ENCODE measurements at places on chromosomes 7 and 10. TPM values are rescaled to one million over a fixed set of nuclear protein-coding genes. Genes with fewer than 3 reads are reported as not detected.

Gene CDC14C
- not detected for total RNA-seq

Gene MEIG1
- total RNA-seq, result not detected

Gene TUBB8
- not detected for total RNA-seq

Gene ZNF365
- 1.0 TPM for total RNA-seq

Gene PRPS1L1
- total RNA-seq, result not detected

DNA sequence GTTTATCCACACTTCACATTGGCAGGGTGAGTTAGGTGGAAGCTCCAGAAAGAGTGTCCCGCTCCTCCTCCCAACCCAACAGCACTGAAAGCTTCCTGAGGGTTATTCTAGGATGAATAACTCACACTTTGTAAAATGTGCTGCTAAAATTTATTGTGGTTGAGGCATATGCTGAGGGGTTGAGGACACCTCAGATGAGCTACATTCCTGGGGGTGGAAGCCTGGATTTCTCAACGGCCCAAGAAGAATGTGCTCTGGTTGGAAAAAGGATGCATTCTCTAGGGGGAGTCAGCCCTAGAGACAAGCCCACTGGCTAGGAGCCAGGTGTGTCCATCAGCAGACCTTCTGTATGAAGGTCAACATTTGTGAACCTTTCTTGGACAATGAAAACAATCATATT is 91.5 kb upstream of the PDE1C start:
- DNase-seq, result no peak

- peak; percentile 66 for DNase-seq
These were observed 10.1 kb downstream of the AQP1 start for GRCh38 chr7:30921540-30922401.

DNA sequence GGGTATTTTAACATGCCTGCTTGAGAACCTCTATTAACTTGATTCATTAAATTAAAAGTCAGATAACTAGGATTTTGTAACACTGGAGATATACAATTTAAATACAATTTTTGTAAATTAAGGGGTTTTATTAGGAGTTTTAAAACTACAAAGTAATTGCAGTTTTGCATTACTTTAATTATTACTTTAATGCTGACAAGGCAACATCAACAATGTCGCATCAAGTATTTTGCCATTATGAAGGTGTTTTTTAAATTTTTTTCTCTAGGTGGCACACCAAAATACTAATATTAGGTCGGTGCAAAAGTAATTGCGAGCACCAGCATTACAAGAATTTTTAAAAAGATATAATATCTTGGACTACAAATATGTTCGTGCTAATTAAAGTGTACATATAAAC is 513.4 kb downstream of the ANKRD7 start:
- no peak for DNase-seq

DNA sequence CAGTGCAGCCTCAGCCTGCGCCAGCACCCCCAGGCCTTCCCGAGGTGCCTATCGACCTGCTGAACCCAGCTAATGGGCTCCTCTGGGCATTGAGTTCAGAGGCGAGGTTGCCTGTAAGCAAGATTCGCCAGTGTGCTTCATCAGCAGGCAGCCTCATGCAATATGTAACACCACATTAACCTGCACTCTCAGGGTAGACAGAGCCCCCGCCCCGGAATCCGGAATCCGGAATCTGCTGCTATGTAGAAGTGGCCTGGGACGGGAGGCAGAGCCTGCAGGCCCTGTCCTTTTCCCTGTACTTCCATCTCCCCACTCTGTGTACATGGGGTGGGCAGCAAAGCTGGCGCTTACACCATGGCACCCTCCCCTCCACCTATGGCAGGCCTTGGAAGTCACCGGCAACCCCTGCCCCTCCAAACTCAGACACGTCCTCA is 83.9 kb upstream of the RET start:
- peak; percentile 28 for DNase-seq

DNA sequence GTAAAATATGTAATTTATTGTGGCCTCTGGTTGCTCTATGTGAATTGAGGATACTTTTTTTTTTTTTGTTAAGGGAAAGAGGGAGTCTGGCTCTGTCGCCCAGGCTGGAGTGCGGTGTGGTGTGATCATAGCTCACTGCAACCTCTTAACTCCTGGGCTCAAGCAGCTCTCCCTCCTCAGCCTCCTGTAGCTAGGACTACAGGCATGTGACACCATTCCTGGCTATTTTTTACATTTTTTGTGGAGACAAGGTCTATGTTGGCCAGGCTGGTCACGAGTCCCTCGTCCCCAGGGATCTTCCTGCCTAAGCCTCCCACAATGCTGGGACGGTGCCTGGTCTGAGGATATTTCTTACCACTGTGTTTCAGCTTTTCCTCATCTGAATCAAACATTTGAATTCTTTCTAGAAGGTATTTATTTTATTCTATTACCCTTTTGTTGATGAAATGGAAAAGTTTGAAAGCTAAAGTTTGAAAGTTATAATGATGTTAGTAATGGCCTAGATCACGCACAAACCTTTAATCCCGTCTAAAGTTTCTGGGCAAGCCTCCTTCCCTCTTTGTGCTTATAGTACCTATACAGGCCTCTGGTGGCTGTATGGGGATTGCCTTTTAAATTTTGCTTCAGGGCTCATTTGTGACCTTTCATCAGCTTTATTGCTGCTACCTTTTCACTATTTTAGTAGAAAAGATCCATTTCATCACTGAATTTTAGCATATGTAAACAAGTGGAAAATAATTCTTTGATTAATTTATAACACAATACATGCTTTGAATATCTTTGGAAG is 2.0 kb downstream of the IFRD1 start:
- DNase-seq, result no peak

DNA sequence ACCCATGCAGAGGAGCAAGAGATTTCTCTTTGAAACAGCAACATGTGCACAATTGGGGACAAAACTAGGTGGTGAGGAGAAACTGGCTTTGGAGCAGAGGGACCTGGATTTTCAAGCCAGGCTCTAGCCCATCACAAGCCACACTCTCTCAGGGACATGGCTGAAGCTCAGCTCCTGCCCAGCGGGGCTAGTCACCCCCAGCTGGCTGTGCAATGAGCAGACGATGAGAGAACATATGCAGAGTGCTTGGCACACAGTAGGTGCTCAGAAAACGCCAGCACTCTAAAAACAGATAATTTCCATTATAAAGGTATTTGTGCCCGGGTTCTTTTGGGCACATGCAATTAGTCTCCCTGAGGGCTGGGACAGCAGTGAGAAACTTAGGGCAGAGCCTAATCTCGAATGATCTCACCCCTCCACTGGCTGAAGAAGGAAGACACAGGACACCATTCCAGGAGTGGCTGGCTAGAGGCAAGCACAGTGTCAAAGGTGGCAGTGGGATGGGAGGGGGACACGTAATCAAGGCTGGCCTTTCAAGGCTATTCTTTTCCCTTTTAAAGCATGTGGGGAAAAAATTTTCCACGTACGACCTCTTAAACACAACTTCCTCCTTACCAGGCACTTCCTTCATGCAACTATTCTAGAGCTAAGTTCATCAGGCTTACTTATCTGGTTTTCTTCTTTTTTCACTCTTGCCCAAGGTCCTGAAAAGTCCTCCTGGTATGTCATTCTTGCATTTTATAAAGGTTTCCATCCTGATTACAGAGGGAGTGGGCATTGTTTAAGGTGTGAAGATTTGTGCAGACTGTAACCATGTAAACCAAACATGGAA is 15.1 kb downstream of the FAM53B start:
- DNase-seq, result no peak

DNA sequence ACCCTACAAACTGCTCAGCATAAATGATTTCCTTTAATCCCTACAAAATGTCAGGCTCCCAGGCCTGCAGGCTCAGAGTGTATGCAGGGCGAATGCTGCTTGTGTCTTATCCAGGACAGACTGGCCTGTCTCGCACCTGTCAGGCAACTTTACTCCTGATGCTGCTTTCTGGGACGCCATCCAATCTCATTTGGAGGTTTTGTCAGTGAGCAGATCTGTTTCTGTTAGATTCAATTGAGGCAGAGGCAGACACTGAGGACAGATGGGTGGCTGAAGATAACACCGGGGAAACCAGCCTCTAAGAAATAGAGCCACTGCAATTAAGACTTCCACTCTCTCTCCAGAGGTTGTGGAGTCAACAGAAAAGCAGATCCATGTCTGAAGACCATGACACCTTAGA is 115.6 kb downstream of the DPP6 start:
- no peak for DNase-seq

DNA sequence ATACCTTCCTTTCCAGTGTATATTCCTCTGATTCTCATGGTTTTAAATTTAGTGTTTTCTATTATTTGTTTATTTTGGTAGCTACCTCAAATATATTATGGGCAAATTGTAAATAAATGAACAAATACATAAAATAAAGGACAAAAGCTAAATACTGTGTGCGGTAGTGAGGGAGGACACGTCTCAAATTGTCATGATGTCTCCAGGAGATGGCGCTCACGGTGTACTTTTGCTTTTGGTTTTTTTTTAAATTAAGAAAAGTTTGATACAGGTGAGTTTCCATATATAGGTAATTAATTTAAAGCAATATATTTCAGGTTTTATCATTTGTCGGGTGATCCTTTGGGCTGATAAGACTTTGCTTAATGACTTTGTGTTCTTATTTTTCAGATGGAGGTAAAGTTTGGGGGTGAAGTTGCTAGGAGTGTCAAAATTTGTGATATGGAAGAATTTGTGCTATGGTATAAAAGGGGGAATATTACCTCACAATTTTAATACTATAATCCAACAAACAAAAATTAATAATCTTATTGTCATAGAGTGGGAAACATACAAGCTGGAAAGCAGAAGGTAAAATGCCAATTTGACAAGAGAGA is 68.4 kb upstream of the TMEM229A start:
- DNase-seq, result peak; percentile 31

GRCh38 chr7:128247640-128248194 is 6.6 kb downstream of the LEP start:
- DNase-seq, result no peak

GRCh38 chr10:58894929-58895328 is 281.5 kb upstream of the PHYHIPL start:
- DNase-seq, result peak; percentile 51

- no peak for DNase-seq
These were observed 47.9 kb downstream of the PIP4K2A start for GRCh38 chr10:22666287-22667092.

DNA sequence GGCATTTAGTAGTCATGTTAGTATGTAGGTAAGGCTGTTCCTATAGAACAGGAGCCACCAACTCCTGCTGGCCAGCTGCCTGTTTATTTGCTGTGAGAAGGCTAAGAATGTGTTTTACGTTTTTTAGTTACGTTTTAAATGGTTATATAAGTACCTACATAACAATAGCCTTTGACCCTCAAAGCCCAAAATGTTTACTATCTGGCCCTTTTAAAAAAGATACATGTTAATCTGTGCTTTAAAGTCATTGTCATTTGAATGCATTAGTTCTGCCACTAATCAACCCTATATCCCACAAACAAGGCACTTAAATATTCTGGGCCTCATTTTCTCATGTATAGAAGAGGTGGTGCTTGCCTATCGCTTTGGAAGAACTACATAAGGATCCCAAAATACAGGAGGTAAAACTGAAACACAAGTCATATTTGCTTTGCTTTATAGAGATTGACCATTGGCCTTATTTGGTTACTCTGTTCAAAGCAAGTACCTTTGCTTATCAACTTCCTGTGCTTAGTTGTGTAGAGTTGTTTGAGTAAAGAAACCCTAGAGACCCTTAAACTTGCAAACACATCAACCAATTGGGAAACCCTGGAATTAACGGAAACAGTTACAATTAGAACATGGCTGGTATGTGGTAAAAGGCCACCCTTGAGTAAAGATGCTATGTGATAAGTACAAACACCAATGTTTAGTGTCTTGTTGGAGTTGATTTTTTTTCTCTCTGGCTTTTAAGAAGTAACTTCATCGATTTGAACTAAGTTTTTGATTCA is 25.9 kb downstream of the TIMM23 start:
- DNase-seq, result no peak

DNA sequence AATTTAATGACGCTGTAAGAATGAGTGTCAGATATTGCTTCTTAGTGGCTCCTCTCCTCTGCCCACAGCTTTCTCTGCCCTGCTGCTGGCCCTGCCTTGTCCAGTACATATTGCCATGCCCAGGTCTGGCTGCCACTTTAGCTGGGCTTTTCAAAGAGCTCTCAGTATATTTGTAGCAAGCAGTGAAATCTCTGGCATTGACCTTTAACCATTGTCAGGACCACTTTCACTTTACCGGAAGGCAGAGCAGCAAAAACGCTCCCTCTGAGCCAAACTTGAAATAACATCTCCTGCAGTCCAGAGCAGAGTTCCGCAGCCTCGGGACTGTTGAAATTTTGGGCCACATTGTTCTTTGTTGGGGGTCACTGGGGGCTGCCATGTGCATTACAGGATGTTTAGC is 13.8 kb downstream of the PDSS1 start:
- no peak for DNase-seq

- no peak for DNase-seq
These were observed 54.8 kb downstream of the LYZL1 start for GRCh38 chr10:29343607-29344038.

- peak; percentile 83 for DNase-seq
These were observed 3.2 kb downstream of the UBE2H start for GRCh38 chr7:129949292-129950133.

DNA sequence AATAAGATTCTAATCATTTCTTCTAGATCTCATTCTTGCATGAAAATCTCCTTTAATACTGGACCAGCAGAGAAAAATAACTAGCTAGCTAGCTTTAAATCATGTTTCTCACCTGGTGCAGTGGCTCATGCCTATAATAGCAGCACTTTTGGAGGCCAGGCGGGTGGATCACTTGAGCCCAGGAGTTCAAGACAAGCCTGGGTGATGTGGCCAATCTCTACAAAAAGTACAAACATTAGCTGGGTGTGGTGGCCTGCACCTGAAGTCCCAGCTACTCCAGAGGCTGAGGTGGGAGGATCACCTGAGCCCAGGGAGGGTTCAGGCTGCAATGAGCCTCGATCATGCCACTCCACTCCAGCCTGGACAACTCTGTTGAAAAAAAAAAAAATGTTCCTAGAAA is 99.2 kb downstream of the BAMBI start:
- no peak for DNase-seq

DNA sequence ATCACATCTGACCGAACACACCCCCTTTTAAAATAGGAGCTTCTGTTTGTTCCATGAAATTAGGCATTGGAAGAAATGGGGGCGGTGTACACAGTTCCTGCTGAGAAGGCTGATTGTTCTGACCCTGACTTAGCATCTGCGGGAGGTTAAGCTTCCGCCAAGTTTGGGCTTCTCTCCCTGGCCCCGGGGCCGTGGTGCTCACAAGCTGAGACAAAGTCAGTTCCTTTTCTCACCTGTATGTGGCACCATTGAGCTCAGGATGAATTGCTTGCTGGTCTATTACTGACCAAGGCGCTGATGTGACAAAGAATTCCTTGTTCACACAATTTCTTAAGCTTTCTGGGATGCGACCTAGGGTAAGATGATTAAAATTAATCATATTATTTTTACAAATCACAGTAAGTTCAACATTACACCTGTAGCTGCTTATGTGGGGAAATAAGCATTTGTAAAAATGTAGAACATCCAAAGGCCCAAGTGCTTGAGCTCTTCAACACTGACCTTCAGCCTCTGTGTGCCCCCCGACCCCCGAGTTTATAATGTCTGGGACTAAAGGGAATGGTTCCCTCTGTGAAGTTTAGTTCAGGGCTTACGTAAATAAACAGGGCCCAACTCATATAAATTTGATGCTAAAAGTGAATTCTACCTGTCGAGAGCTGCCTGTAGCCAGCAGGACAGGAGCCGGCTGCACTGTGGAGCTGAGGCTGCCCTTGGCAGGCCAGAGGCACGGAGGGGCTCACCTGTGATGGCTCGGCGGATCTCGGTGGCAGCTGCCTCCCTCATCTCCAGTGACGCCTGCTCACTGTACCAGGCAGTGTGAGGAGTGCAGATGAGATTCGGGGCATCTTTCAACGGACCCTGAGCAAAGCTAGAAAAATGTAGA is 50.8 kb downstream of the ZRANB1 start:
- peak; percentile 75 for DNase-seq

Data from kidney (tissue), 22 donors.